ENCODE measurements at places on chromosomes 12 and 14.

GRCh38 chr12:34334953-34335743, 312.9 kb downstream of the ALG10 start:
- DNase-seq = no peak

GRCh38 chr12:118560733-118561132, 184.4 kb downstream of the SUDS3 start:
- DNase-seq = no peak

GRCh38 chr12:690466-690865, 27.2 kb upstream of the NINJ2 start:
- DNase-seq = no peak

GRCh38 chr14:80135305-80136088, 75.8 kb downstream of the DIO2 start:
- DNase-seq = no peak

GRCh38 chr12:45232756-45233372, 17.0 kb downstream of the ANO6 start:
- DNase-seq = no peak

GRCh38 chr14:46250113-46250703, 401.4 kb downstream of the RPL10L start:
- DNase-seq = no peak

GRCh38 chr14:101064121-101064661, 160.7 kb upstream of the RTL1 start:
- DNase-seq = no peak

GRCh38 chr12:47797441-47797840, 22.3 kb downstream of the HDAC7 start:
- no peak for DNase-seq

DNA sequence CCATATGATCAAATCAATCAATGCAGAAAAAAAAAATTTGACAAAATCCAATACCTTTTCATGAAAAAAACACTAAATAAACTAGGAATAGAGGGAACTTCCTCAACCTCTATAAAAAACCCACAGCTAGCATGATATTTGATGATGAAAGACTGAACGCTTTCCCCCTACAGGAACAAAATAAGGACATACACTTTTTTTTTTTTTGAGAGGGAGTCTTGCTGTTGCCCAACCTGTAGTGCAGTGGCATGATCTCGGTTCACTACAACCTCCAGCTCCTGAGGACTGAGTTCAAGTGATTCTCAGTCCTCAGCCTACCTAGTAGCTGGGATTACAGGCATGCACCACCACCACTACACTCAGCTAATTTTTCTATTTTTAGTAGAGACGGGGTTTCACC, 17.9 kb upstream of the CAMKK2 start:
- DNase-seq = no peak

DNA sequence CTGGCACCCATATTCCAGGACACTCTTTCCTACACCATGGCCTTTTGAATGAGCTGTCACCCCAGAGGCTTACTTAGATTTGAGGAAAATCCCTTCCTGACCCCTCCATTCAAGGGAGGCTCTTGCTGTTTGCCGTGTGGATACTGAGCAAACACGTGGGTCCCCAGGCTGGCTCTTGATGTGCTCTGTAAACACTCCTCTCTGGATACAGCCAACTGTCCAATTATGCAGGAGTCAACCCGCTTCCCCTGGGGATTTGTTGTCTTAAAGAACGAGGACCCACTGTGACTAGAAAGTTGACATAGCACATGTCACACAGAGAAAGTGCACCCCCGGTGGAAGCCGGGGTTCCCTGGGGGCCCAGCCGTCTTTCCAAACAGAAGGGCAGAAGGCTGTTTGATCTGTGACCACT, 75.8 kb upstream of the CEP83 start:
- no peak for DNase-seq

- no peak for DNase-seq
Observed at GRCh38 chr12:104549815-104550480, 93.2 kb downstream of the CHST11 start.

DNA sequence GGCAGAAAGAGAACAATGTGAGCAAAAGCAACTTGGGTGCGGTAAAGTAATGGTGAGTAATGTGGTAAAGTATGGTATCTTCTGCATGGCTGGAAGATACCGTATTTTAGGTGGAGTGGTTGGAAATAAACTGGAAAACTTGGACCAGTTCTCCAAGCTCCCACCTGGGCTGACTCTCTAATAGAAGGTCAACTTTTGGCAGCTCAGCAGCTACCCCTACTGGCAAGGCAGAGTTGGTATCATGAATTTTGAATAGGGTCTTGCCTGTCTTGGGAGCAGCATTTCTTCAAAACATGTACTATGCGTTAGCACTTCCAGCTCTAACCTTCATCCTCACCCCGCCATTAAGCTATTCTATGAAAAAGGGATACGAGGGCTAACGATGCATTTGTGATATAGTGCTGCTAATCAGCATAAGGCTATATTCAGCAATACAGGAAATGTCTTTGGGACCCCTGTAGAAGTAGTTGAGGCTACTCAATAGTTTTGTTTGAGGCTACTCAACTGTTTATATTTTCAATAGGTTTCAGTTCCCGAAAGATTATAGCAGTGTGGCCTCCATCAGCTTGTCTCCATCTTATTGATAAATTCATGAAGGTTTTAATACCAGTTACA, 276.3 kb upstream of the FAR2 start:
- DNase-seq = no peak

DNA sequence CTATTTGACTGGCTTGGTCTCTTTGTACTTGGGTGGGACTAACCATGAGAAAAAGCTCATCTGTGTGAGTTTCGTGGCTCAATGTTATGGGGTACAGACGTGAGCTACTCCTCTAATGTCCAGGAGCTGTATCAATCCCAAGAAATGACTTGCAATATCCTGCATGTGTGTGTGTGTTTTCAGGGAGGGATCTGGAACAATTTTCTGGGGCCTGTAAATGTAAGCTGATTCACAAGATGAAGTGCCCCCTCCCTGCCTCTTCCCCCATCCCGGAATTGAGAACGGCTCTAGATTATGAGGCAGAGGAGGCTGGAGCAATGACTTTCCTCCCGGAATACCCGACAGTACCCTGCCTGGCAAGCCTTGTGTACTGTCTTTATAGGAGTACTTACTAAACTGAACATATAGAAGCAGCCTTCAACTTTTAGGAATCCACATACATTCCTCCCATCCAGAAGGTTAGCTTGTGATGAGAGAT, 53.9 kb downstream of the TMX1 start:
- no peak for DNase-seq

DNA sequence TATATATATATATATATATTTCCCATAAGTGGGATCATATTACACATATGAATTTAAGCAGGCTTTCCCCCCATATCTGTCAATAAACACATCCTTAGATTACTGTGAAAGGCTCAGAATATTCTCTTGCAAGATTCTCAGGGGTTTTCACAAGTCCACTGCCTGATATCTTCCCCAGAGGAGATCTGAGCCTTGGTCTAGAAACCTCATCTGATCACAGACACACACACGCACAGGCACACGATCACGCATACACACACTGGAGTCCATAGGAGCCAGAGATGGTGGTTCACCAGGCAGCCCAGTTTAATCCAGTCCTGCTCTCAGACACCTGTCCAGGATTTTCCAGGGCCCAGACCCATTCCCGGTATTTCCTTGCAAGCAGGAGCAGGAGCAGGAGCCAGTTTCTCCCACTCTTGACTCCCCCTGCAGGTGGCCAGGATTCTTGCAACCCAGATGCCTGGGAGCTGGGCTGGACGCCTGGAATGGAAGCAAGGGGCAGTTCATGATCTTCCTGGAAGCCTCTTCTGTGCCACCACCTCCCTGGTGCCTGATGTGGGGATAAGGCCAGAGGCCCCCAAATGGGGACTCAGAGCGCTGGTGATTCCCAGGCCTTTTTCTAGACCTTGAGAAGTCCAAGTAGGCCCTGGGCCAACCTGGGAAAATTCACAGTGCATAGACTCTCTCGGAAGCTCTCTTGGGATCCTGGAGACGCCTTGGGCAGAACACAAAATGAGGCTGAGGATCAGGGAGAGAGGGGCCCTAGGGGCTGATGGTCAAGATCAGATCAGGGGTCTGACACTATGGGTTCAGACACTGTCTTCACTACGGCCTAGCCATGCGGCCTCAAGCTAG, 16.5 kb upstream of the KRT78 start:
- no peak for DNase-seq

DNA sequence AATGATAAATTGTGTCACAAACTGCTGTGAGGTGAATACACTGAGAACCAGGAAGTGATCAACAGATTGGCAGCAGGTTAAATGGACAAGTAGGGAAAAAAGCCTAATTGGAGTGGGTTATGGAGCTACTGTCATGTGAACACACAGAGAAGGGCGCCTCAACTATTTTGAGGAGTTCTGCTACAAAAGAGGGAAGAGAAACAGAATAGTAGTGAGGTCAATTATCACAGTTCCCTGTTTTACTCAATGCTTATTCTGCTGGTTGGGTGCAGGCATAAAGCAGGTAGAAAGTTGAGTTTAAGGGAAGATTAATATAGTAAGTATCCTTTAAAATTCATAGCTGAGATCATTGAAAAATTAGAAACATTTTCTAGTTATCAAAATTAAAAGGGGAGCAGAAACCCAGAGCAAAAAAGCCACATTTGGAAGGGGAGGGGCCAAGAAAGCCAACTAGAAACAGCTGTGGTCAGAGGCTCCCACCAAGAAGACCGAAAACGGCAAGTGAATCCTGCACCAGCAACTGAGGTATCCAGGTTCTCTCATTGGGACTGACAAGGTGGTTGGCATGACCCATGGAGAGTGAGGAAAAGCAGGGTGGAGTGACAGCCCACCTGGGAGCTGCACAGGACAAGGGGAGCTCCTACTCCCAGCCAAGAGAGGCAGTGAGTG, 105.7 kb downstream of the ZC3H14 start:
- no peak for DNase-seq

DNA sequence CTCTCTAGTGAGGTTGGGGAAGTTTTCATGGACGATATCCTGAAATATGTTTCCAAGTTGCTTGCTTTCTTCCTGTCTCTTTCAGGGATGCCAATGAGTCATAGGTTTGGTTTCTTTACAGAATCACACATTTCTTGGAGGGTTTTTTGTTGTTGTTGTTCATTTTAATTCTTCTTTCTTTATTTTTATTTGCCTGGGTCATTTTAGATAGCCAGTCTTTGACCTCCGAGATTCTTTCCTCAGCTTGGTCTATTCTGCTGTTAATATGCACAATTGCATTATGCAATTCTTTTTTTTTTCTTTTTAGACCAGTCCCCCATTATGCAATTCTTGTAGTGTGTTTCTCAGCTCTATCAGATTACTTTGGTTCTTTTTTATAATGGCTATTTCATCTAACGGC, 338.9 kb downstream of the AEBP2 start:
- DNase-seq = no peak

DNA sequence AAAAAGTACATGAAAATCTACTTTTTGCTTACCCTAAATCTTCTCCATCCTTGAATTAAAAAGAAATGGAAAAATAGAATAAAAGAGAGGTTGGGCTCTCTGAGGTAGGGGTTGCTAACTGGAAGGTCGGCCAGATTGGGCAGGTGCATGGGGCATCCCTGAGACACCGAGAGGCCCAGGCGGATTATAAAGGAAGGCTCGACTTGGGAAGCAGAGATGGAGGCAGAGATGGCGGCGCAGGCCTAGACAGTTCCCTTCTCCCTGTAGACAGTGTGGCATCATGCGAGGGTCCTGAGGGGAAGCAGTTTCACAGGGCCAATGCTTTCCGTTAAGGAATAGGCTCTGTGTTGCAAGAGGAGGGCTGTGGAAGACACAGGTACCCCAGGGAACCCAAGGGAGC, 3.7 kb upstream of the KRT74 start:
- no peak for DNase-seq

DNA sequence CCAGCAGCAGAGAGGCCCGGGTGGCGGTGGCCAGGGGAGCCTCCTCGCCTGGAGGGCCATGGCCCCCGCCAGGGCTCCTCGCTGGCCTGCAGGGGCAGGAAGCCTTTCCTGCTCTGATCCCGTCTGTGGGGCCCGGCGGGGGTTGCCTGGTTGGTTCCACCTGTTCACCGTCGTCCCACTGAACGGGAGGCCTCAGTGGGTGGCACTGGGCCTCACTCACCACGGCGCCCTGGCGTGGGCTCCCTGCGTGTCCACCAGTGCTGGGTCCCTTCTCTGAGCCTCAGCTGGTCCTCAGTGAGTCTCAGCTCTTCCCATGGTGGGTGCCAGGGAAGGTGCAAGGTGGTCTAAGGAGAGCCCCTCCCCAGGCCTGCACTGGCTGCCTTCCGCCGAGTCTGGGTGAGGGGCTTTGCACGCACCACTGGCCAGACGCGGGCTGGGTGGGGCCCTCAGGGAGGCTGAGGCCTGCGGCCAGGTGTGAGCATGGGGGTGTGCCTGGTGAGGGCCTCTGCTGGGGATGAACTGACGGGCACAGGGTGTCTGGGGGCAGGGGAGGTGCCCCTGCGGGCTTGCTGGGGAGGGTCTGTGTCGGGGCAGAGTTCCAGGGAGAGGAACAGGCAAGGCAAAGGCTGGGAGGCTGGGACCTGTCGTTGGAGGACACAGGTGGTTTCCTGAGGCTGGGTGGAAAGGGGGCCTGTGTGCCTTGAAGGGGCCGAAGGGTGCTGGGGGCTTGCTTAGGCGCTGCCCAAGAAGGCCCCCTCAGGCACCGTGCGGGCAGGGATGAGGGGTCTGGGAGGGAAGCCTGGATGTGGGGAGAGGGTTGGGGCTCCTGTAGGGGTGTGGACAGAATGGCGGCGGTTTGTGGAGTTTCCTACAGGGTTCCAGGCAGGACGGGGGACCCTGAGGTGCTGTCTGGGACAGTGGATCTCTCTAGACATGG, 339.8 kb downstream of the TMEM121 start:
- DNase-seq = no peak

- DNase-seq = no peak
Observed at GRCh38 chr14:102183886-102184285, 44.2 kb downstream of the WDR20 start.

DNA sequence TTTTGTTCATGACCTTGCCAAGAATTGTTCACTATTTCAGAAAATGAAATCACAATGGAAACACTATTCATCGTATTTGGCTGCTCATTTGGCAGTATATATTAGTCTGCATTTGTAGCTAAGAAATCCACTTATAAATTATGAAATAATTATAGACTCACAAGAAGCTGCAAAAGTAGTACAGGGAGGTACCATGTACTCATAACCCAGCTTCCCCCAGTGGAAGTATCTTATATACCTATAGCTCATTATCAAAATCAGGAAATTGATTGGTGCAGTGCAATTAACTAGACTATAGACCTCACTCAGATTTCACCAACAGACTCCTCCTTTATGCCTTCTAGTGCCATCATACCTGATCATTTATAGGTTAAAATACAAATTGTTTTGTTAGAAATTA, 178.8 kb upstream of the VASH1 start:
- no peak for DNase-seq

- DNase-seq = no peak
Observed at GRCh38 chr12:94103986-94104385, 44.4 kb upstream of the PLXNC1 start.

DNA sequence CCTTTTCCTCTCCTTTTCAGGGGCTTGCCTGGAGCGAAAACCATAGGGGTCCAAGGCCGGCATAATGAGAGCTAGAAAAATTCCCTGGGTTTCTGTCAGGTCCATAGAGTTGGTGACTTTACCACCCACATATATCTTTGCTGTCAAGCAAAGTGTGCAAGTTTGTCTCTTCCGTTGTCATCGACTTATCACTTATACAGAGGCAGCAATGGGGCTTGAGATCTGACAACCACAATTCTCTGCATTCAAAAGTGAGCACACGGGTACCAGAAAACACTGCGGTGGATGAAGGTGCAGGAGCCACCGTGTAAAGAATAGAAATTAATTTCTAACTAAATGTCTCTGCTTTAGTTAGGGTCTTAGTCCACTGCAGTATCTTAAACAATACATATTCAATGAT, 162.3 kb downstream of the DAD1 start:
- DNase-seq = no peak

GRCh38 chr14:37668646-37669045, 73.2 kb downstream of the TTC6 start:
- no peak for DNase-seq

Data from stimulated activated CD4-positive, alpha-beta T cell treated with anti-CD3 and anti-CD28 coated beads, TNF-alpha, amount 100 ng/mL, for 4 hours (primary cell).